ENCODE measurements at places on chromosomes 6 and 20.

DNA sequence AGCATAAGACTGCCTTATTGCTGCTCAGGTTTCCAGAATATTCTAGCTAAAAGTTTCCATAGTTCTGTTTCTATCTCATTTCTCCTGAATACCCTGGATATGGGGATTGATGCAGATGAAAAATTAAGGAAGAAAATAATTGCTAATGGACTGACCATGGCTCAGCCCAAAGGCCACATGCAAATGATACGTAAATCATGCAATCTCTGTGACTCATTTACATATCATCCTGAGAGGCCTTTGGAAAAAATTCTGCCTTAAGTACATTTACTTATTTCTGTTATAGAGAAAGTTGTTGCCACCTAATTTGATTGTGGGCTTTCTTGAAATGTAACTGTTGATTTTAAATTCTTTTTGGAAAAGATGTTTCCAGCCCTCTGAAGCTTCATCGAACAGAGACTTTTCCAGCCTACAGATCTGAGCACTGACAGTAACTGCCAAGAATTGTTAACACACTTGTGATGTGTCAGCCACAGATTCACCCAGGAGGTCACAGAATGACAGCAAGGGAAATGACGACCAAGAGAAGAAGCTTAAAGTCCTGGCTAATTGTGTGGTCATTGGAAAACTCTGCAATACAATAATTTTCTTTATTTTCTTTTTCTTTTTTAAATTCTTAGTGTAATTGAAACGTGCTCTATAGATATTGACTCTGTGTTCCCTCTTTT lies 174.8 kb downstream of the DOK5 start:
- no peak for DNase-seq

GRCh38 chr6:163965426-163966348 lies 551.2 kb downstream of the QKI start:
- DNase-seq: no peak

DNA sequence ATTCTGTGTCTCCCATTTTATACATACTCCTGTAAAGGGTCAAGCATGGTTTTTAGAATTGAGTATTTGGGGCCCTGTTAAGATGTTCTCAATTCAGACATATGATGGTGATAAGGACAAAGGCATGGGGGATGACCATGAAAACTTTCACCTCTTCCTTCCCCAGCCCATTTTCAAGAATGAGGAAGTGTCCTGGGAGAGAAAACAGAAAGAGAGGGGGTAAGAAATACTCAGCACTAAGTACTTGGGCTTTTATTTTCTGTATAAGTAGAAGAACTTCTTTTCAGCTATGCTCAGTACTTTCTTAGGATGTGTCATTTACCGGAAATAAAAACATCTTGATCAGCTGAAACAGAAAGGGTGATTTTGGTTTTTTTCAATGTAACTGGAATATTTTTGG lies 10.9 kb upstream of the MBOAT1 start:
- no peak for DNase-seq

GRCh38 chr6:103680116-103680515 lies 1179.6 kb downstream of the HACE1 start:
- no peak for DNase-seq

GRCh38 chr6:25248123-25248522 lies 31.1 kb upstream of the CARMIL1 start:
- DNase-seq: no peak

- no peak for DNase-seq
Measured at GRCh38 chr20:22472447-22473100, 111.8 kb downstream of the FOXA2 start.

- no peak for DNase-seq
Measured at GRCh38 chr6:157528931-157529653, 148.1 kb downstream of the ZDHHC14 start.

DNA sequence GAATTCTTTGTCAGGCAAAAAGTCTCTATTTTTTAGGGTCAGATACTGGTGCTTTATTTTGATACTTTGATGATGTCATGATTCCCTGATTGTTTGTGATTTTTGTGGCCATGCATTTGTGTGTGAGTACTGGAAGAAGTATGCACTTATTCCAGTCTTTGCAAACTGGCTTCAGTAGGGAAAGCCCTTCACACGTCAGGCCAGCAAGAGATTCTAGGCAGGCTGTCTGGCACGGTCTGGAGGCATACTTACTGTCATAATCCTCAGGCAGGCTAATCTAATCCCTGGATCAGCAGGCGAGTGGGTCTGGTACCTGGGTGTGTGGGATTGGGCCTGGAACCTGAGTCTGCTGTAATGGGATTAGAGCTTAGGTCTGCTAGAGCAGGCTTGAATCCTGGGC lies 391.8 kb upstream of the MMS22L start:
- no peak for DNase-seq

DNA sequence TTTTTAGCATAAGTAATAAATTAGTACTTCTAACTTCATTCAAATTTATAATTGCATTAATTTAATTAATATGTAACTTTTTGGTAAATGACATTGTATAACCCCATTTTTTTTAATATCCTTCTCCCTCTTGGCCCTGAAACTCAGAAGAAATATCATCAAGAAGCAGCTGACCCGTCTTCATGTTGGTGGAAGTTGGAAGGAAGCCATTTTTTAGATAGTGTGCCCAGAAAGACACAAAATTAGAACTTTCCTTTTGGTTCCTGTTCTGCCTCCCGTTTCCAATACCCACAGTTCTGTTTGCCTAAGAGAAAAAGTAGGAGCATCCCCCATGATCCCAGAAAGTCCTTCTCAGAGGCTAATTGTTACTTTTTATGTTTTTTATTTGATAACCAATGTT lies 65.5 kb downstream of the PLCB4 start:
- DNase-seq: no peak

- DNase-seq: no peak
Measured at GRCh38 chr6:15148356-15148946, 97.4 kb upstream of the JARID2 start.

- no peak for DNase-seq
Measured at GRCh38 chr6:73364549-73364948, 2.1 kb downstream of the KHDC3L start.

DNA sequence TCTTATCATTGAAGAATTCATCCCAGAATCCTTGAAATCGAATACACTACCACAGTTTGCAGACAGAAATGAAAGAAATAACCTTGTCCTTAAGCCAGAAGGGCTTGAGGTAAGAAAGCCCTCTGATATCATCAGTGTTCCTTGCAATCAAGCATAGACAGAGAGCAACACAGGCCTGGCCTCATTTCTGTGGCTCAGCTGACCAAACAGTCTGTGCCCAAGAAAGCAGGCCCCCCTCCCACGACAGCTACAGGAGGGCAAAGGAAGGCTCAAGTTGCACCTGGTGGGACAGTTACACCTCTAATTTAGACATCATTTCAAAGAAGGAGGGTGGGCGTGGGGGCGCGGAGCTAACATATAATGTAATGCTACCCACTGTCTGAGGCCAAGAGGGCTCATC lies 21.6 kb downstream of the KIF16B start:
- DNase-seq: no peak

GRCh38 chr6:19391926-19392325 lies 445.2 kb upstream of the ID4 start:
- DNase-seq: no peak

DNA sequence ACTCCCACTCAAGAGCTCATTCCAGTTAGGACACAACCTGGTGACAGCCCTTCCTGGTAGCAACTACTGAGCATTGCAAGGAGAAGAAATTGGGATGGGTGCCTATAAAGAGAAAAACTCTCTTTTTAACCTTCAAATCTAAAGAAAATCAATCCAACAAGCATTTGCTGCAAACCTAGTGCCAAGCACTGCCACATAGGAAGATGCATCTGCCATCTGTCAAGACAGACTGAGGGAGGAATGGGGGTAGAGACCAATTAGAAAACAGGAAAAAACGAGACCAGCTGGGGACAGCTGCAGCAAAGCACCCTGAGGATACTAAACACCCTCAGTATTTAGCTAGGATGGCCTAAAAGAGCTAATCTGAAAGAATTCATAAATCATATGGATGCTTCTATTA lies 27.9 kb downstream of the HLA-DMB start:
- no peak for DNase-seq

GRCh38 chr20:63657260-63657936 lies 714 bp upstream of the RTEL1 start:
- DNase-seq: no peak

DNA sequence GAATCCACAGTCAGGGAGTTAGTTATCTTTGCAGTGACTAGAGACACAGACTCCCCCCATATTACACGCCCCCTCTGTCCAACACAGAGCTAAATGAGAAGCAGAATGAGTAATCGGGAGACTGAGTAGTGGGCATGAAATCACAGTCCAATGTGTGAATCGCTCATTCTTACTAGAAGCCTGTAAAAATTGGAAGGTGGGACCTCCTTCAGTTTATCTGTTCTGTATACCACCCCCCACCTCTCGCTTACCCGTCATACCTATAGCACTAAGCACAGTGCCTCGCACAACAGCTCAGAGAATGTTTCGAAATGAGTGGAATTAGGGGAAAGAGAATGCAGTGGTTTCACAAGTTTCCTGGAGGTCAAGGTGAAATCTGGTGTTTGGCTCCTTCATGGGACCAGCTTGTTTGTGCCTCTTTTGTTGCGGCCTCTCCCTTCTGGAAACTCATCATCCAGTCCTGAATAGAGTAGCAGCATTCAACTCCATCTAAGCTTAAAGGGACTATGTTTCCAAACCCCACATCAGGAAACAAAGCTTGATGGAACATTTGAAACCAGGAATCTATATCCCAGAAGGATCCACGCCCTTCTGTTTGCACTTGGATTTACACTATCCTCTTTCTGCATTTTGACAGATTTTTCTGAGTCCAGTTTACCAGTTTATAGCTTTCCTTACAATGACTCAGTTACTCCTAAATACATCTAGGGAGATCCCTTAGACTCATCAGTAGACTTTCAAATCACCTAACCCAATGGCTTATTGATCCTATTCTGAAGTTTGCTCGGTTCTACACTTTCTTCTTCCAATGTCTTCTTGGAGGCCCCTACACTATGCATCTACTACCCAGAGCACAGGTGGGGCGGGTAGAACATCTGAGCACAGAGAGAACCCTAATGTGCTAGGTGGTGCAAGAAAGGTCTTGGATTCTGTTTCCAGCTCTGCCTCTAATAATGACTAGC lies 59.2 kb upstream of the PIM1 start:
- DNase-seq: no peak

DNA sequence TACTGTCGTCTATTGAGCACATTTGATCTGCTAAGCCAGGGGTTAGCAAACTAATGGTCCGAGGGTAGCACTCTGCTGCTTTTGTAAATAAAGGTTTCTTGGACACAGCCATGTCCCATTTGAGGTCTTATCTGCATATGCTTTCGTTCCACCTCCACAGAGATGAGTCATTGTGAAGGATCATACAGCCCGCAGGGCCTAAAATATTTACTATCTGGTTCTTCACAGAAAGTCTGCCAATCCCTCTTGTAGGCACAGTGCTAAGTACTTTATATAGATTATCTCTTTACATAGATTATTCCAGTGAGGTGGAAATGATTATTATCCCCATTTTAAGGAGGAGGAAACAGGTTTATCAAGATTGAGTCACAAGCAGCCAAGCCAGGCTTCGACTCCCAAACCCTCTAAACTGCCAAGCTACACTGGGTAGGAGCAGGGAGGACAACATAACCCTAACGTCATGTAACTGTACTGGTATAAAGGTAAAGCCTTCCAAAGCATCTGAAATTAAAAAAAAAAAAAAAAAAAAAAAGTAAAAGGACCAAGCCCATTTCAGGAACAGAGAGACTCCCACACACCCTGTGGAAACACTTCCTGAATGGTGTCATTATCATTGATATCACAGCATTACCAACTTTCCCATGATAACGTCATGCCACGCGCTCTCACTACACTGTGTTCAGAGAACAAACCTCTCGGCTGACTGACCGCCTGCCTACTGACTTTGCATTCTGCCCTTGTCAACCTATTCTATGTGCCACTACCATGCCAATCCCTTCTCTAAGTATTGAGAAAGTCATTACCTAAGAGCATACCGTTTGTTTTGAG lies 101.0 kb downstream of the KIF16B start:
- DNase-seq: no peak

- DNase-seq: no peak
Measured at GRCh38 chr6:158622545-158623190, 21.9 kb downstream of the DYNLT1 start.

All from posterior cingulate gyrus (tissue), 11 donors.